ENCODE measurements at places on chromosomes 13 and 19. TPM values are rescaled to one million over a fixed set of nuclear protein-coding genes. Genes with fewer than 3 reads are reported as not detected.

- DNase-seq: peak; percentile 53
Measured at GRCh38 chr19:43610493-43610892, 1.4 kb upstream of the SRRM5 start.

CNOT3 gene
- total RNA-seq: 14.2 TPM

DNA sequence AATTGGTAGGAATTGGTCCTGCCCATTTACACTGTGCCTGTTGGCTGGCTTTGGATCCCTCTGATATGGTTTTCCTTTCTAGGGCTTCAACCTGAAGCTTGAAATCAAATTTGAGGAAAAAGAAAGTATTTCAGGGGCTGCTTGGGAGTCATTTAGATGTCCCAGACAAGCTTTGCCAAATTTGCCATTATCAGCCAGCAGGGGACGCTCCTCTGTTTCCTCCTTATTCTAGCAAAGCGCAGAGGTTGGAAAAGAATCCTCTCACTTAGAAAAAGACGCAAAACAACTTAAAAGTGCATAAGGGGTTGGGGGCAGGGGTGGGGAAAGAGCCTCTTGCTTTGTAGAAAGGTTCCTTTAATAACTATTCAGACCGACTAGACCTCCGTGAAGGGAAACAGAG lies 1211.1 kb upstream of the PCDH20 start:
- DNase-seq: no peak

HRC gene
- not detected for total RNA-seq

ZIM2 gene
- total RNA-seq: not detected

DNA sequence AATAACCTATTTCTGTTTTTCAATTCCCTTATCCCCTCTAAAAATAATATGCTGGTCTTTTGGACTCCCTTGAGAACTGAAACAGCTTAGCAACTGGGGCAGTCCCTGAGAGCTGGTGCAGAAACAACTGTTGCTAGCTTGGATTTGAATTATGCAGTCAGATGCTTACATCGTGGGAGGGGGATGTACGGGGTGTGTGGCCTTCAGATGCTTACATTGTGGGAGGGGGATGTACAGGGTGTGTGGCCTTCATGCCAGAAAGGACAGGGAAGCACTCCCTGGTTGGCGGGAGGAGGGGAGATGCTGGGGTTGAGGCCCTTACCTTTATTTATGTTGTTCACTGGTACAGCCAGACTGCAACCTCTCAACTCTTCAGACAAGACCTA lies 25.6 kb downstream of the LRCH1 start:
- no peak for DNase-seq

LINGO3 gene
- not detected for total RNA-seq

DNA sequence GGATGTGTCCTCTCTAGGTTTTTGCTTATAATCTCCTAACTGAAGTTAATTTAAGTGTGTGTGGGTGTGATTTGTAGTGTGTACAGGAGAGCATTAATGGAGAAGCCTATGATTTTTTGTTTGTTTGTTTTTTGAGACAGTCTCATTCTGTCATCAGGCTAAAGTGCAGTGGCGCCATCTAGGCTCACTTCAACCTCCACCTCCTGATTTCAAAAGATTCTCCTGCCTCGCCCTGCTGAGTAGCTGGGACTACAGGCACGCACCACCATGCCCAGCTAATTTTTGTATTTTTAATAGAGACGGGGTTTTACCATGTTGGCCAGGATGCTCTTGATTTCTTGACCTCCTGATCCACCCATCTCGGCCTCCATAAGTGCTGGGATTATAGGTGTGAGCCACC lies 20.6 kb downstream of the ZNF701 start:
- DNase-seq: no peak

DNA sequence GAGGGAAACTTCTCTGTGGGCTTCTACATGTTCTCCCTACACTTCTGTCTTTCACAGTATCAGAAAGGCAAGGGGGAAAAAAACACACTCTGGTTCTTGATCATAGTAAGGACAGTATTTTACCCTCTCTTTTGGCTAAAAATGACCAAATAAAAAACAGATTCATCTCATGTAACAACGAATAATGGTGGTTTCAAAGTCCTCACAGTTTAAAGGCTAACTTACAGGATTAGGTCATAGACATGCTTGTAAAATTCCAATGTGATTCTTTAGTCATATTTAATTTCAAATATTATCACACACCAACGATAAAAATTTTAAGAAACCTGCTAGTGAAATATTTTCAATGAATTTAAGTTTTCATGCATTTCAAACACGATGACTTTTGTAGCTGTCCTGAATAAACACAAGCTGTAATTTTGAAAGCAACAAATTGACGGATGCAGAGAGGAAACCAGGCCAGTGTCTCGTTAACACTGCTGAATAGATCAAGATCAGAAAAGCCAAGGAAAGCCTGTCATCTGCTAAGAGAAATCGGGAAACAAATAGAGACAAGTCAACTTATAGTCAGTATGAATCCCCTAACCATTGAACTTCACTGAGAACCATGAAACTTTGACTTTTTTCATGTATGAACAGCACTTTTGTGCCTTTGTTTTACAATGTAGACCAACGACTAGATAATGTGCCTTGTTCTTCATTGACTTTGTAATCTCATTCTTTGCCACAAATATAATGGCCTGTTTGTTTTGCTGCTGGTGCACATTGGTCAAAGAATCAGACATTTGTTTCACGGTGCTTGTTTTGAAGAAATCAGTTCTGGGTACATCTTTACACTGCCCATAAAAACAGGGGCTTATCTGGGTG lies 22.0 kb downstream of the MBNL2 start:
- DNase-seq: no peak

GRCh38 chr19:18428173-18428786 lies 9.1 kb downstream of the SSBP4 start:
- no peak for DNase-seq

RETN gene
- not detected for total RNA-seq

DNA sequence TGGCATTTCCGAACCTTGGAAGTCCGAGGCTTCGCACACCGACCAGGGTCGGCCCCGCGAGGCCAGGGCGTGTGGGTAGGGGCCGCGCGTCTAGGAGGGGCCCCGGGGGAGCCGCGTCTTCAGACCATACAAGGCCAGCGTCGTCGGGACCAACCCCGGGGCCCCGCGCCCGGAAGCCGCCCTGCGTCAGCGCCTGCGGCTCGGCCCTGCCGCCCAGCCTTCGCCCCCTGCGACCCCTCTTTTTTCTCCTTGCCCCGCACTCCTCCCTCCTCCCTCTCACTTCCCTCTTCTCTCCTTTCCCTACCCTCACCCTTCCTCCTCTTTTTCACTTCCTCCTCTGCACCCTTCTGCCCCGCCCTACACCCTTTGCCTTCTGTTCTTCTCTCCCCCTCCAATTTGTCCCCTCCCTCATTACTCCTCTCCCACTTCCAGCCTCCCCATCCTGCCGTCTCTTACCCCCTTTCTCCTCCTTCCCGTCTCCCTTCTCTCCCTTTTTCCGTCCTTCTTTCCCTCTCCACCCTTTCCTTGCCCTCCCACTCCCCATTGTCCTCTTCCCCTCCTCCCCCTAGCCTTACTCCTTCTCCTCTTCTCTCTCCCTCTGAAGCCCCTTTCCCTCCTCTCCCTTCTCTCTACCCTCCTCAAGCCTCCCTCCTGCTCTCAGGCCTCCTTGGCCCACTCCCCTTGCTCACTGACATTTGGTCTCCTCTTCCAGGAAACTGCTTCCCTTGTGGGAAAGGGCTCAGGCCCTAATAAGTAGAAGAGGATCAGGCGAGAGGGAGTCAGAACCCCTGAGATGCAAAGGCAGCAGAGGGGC lies 2.2 kb upstream of the PLEKHG2 start:
- peak; percentile 67 for DNase-seq

- no peak for DNase-seq
Measured at GRCh38 chr13:18992791-18993190, 188.8 kb downstream of the TUBA3C start.
